ENCODE measurements at places on chromosomes 16 and 17.

DNA sequence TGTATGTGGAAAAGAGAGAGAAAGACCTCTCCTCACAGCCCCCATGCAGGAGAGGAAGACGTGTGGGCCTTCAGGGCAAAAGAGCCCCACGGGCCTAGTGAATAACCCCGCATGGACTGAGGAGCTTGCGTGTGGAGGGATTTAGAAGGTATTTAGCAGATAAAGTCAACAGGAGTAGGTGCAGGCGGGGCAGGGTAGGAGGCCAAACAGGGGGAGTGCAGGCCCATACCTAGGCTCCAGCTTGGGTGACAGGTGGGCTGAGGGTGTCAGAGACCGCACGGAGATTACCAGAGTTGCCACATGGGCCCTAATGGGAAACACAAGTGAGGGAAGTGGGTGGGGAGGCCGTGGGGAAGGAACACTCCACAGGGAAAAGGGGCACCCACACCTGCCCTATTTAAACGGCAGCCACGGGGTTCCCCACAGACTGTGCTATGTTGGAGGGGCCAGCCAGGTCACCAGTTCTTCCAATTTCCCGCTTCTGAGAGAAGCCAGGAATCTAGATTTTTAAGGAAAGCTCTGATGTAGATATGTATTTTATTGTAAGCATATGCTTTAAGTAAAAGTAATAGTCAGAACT is 8.2 kb upstream of the CNGB1 start:
- DNase-seq, result no peak

- DNase-seq, result no peak
These were observed 9.0 kb downstream of the RHBDL3 start for GRCh38 chr17:32274643-32275042.

- no peak for DNase-seq
These were observed 99.2 kb upstream of the KCNJ16 start for GRCh38 chr17:69975808-69976207.

GRCh38 chr17:40542558-40543411 is 22.5 kb downstream of the CCR7 start:
- peak; percentile 86 for DNase-seq

DNA sequence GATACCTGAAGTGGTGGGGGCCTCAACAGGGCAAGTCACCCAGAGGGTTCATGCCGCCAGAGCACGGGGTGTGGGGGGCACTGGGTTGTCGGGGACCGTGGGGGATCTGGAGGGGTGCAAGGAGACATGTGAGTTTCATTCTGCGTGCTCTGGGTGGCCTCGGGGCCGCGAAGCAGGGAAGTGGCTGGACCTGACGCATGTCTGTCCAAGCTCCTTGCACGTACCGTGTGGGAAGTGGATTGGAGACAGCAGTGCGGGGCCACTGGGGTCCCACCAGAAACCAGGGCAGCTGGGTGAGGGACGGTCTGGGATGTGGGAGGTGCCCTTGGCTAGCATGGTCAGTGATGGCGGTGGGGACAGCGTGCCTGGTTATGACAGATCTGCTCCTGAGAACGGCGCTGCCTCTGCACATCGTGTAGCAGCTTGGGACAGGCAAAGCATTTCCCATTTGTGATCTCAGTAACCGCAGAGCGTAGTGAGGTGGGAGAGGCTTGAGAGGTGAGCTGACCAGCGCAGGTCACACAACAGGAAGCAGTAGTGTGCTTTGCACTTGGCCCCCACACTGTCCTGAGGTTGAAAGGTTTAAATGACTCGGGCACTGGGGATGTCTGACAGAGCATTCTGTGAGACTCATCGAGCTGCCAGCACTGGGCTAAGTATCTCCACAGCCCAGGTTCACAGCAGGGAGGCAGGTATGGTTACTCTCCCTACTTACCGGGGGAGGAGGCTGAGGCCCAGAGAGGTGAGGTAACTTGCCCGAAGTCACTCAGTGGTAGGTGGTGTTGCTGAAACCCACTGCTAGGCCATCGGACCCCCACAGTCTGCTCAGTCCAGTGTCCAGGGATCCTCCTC is 114.4 kb downstream of the SOCS1 start:
- DNase-seq, result no peak

DNA sequence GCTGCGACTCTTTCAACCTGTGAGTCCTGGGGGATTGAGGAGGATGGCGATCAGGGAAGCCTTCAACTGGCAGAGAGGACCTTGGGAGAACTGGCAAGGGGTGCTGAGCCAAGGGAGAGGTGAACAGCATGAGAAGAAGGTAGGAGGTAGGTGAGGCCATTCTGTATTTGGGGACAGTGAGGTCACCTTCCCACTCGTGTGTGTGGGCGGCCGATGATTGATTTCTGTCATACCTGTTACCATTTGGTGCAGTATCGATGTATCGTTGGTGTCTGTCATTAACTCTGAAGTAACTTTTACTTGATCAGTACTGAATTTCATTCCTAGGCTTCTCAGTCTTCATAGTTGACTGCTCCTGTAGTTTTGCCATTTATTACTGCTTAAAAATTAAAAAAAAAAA is 3.8 kb downstream of the ARSG start:
- no peak for DNase-seq

DNA sequence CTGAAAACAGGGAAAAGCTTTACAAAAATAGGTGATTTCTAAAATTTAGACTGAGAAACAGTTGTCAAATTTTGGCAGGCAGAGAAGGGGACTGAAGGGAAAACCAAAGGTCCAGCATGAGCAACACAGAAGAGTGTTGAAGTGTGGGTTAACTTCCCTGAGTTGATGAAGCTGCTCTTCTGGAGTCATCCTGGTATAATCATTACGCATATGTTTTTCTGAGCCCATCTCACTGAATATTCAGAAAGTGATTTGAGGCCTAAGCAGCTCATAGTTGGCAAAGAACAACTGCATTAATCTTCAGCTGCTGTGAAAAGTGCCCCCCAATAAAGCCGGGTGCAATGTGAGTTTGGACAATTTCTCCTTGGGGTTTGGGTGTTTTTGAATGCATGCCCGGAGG is 115.0 kb upstream of the RBBP6 start:
- no peak for DNase-seq

DNA sequence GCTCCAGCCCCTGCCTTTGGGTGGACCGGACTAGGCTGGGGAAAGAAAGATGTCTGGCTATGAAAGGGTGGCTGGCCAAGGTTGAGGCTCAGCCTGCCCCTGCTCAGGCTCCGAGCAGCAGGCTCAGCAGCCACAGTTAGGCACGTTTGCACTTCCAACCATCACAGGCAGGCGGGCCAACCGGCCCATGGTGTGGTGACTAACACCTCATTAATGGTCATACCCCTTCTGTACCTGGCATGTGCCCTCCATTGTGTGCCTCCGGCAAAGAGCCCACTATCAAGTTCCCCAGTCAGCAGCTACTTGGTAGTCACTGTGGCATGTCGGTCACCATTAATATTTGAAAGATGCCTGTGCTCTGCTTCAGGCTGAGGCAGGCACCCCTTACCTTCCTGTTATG is 6.7 kb downstream of the TBC1D24 start:
- DNase-seq, result peak; percentile 43

Measured in astrocyte of the hippocampus (primary cell).